ENCODE measurements at places on chromosomes 12 and 14.

- DNase-seq = no peak
Observed at GRCh38 chr14:57153286-57153685, 115.4 kb downstream of the EXOC5 start.

DNA sequence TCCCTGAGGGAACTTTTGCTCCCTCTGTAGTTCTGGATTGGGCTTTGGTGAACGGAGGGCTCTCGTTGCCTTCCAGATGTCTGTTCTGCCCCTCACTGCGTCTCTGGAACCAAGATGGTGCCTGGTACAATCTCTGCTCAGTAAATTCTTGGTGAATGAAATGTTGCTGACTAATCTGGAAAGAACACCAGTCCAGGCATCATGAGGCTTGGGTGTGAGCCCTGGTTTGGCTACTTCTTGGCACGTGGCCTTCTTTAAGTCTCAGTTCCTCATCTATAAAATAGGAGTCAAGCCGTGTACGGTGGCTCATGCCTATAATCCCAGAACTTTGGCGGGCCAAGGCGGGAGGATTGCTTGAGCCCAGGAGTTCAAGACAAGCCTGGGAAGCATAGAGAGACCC is 4.3 kb downstream of the HHIPL1 start:
- DNase-seq = peak; percentile 41

GRCh38 chr14:50955373-50956043 is 11.2 kb upstream of the PYGL start:
- peak; percentile 96 for DNase-seq

GRCh38 chr14:38389681-38390080 is 133.8 kb upstream of the CLEC14A start:
- DNase-seq = no peak

- no peak for DNase-seq
Observed at GRCh38 chr14:72751276-72752033, 142.4 kb downstream of the DPF3 start.

GRCh38 chr12:100672075-100672592 is 98.7 kb downstream of the GAS2L3 start:
- DNase-seq = peak; percentile 45

DNA sequence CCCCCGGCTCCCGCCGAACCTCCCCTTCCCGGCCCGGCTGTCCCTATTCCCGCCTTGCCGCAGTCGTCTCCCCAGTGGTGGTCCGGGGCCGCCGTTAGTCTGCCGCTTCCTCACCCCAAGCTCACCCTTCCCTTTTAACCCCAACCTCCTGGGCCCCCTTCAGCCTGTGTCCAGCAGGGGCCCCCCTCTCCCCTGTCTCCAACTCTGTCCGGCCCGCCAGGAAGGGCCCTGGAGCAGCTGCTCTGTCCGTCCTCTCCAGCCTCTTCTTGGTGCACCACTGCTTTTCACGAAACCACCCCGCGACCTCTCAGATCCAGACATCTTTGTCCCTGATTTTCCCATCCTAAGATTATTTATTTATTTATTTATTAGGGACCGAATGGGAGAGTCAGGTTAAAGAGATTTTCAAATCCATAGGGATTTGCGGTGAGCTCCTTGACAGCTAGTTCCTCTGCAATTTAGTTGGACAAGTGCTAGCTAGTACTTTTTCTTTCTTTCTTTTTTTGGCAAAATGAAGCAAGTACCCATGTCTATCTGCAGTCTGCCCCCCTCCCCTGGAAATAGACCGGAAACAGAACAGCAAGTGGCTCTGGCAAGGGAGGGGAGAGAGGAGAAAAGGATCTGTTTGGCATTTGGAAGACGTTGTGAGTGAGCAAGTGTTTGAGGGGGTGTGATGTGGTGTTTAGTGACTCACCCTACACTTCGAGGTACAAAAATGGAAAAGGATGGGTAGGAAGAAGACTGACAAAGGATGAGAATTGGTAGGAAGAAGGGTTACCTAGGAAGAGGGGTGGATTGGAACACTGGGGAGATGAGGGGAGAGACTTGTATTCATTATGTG is 632 bp downstream of the UBR7 start:
- peak; percentile 68 for DNase-seq

DNA sequence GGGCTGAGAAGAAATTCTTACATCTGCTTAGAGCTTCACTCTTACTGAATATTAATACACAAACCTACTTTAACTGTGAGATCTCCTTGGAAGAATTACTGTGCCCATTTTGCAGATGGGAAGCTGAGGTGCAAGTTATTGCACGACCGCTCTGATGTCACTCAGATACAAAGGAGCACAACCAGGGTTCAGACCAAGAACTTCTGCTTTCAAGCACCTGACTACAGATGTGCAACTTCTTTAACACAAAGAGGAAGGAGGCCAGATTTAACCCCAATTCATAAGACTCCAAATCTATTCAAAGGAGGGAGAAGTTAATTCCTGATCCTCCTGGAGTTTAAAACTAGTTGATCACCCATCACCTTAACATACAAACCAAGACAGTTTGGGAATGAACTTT is 232.6 kb downstream of the VRK1 start:
- DNase-seq = no peak

DNA sequence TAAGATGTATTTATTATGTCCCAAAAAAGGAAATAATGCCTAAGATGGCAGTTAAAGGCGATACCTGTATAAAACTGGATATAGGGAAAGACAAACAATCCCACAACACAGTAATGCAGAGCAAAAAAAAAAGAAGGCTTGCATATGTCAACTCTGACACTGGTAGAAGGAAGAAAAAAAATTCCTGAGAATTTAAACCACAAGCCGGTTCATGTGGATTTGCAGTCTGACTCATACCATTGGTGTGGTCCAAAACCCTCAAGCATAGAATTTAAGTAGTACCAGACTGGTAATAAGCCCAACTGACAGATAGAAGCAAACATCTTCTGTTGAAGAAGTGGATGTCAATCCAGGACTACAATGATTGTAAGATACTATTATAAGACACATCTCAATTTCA is 7.2 kb downstream of the DNAI7 start:
- peak; percentile 85 for DNase-seq

DNA sequence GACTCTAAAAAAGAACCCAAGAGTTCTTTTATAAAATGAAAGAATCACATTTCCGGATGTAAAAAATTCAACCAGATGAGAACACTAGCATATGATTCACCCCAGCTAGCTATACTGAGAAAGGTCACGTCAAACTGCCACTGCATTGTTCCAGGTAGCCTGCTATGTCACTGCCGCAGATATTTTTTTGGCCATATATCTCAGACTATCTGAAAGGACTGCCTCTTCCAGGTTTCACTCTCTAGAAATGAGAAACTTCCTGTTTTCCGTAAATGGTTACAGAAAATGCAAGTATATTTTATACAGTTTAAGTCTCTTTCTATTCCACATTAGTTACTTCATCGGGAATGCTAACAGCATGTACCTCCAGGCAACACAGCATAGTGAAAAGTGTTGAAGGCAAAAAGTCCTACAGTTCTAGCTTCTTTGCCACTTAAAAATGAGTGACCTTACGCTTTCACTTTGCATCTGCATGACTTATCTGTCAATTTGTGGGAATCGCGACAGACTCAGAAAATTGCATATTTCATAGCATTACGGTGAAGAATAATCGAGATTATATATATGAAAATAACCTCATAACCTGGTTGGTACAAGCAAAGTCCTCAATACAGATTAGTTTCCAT is 105.2 kb downstream of the MED13L start:
- DNase-seq = no peak

GRCh38 chr14:75273272-75274049 is 5.2 kb upstream of the FOS start:
- DNase-seq = no peak

GRCh38 chr14:100587763-100588411 is 670 bp upstream of the BEGAIN start:
- DNase-seq = peak; percentile 46

- no peak for DNase-seq
Observed at GRCh38 chr12:123815968-123816367, 53.9 kb downstream of the DNAH10 start.
